ENCODE measurements at places on chromosomes 16 and 17.

GRCh38 chr17:66947311-66947710 is 17.2 kb upstream of the CACNG4 start:
- DNase-seq = no peak

GRCh38 chr17:33561569-33562334 is 268.7 kb upstream of the ASIC2 start:
- DNase-seq = peak; percentile 23

DNA sequence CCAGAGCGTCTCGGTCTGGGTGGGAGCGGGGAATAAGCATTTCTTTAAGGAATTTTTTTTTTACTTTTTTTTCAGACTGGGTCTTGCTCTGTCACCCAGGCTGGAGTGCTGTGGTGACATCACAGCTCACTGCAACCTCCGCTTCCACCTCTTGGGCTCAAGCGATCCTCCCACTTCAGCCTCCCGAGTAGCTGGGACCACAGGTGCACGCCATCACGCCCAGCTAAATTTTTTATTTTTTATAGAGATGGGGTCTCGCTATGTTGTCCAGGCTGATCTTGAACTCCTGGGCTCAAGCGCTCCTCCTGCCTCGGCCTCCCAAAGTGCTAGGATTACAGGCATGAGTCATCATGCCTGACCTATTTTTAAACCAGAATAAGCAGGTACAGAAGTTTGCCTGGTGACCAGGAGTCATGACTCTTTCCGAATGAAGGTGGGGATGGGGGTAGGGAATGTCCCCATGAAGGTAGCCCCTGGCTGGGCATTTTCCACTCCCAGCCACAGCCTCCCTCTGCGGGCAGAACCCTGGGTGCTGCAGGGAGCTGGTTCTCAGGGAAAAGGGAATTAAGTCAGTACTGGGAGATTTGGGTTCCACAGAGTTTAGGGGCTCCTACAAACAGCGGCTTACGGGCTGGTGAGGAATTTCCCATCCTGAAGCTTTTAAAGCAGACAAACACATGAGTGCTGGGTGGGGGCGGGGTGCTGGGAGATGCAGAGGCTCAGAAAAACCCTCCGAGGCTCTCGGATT is 48.3 kb downstream of the TBC1D16 start:
- DNase-seq = no peak

GRCh38 chr17:82400206-82400605 is 17.9 kb upstream of the HEXD start:
- DNase-seq = no peak

GRCh38 chr16:77581706-77582105 is 140.6 kb upstream of the NUDT7 start:
- DNase-seq = peak; percentile 35

- no peak for DNase-seq
These were observed 1568.6 kb upstream of the GOT2 start for GRCh38 chr16:60302676-60303075.

DNA sequence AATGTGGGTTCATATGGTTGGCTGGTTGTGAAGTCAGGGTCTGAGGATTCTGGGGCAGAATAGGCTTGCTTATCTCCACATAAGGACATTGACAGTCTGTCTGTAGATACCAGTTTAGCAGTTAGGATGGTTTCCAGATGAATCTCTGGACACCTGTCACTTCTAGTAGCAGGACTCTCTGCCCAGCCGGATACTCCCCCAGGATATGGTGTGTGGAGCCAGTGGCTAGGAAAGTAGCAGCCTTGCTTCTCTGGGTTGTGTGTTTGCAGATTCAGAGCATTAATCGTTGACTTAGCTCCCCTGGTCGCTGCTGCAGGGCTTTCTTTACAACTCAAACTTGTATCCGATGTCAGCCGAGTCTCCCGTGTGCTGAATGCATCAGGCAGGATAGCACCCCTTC is 45.2 kb downstream of the CLEC16A start:
- no peak for DNase-seq

DNA sequence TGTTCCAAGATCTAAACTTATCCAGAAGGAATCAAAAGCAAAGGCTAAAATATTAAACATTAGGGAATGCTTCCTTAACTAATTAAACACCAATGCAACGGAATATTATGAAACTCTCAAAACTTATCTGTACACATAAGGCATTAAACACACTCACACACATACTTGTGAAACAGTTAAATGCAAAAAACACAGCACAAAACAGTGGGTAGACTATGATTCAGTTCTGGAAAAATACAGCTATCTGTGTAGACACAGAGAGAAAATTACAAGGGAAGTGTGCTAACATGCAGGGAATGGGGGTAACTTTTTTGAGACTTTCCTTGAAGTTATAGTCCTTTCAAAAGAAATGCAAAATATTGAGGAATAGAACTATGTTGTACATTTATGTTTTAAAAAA is 36.7 kb upstream of the CCL1 start:
- DNase-seq = no peak

DNA sequence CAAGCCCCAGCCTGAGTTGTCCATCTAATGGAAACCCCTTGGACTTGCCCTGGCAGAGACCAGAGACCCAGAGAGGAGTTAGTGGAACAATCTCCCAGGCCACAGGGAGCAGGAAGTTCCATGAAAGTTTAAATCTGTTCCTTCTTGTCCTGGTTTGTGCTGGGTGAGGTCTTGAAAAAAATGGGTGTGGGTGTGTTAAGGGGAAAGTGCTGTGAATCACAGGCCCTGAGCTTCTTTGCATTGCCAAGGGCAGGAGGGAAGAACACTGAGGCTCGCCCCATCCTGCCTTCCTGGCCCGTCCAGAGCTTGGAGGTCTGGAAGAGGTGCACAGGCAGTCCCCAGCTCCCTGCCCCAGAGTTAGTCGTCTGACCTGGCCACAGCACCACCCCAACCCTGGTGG is 2.3 kb downstream of the ADORA2B start:
- DNase-seq = peak; percentile 54

GRCh38 chr16:3819746-3820724 is 60.5 kb downstream of the CREBBP start:
- peak; percentile 96 for DNase-seq

DNA sequence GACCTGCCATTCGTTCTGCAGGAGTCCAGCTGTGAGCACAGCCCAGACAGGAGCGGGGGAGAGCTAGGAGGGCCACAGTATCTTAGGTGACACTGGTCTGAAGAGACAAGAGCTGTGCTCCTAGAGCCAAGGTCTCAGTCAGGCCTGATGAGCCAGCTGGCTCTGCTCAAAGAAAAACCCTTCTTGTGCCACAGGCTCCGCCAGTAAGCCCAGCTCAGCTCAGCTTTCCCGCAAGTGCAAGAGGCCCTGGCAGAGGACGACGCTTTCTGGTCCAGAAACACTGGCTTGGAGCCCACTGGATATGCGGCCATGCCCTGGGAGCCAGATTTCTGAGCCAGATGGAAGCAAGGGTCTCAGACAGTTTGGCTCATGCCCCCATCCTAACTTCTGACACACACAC is 23.9 kb downstream of the PEMT start:
- DNase-seq = no peak

GRCh38 chr17:76630151-76630550 is 13.4 kb downstream of the ST6GALNAC1 start:
- DNase-seq = no peak

DNA sequence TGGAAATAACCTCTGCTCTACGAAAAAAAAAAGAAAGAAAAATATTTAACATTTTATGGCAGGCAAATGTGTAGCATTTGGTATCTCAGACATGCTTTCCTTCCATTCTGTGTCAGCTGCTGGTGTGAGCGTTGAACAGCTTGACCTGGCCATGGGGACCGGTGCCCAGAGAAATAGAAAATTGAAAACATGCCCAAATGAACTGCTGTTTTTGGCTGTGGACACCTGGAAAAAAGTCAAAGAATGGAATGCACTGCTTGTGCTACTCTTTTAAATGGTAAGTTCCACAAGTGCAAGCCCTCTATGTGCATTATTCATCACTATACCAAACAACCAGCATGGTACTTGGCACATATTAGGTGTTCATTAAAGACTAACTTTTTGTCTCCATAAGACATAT is 127.2 kb downstream of the CDH8 start:
- no peak for DNase-seq

GRCh38 chr17:19978209-19978802 is 678 bp upstream of the AKAP10 start:
- DNase-seq = peak; percentile 9

GRCh38 chr17:37796076-37796475 is 51.2 kb upstream of the HNF1B start:
- no peak for DNase-seq

GRCh38 chr17:48352630-48353029 is 77.4 kb downstream of the SKAP1 start:
- no peak for DNase-seq

GRCh38 chr17:69593716-69594115 is 179.2 kb downstream of the MAP2K6 start:
- peak; percentile 49 for DNase-seq

- no peak for DNase-seq
These were observed 473.1 kb downstream of the GRIN2A start for GRCh38 chr16:9708972-9709620.

DNA sequence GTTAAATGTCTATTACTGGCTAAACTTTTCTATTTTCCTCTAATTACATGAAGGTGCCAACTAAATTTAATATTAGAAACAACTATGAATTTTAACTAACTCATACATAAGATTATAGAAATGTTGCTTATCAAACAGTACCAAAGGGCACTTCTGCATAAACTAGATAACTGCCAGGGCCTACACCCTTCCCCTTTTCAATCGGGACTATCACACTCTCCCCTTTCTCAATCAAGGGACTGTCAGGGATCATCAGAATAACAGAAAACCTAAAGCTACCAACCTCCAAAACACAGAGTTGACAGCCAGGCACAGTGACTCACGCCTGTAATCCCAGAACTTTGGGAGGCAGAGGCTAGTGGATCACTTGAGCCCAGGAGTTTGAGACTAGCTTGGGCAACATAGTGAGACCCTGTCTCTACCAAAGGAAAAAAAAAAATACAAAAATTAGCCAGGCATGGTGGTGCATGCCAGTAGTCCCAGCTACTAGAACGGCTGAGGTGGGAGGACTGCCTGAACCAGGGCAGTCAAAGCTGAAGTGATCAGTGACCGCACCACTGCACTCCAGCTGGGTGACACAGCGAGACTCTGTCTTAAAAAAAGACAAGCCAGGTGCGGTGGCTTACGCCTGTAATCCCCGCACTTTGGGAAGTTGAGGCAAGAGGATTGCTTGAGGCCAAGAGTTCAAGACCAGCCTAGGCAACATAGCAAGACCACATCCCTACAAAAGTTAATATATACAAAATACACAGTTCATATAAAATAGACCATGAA is 3.2 kb upstream of the PHLPP2 start:
- no peak for DNase-seq

- no peak for DNase-seq
These were observed 3.2 kb upstream of the KRTAP1-3 start for GRCh38 chr17:41037853-41038350.

- no peak for DNase-seq
These were observed 372.5 kb downstream of the SNX29 start for GRCh38 chr16:12348733-12349704.

DNA sequence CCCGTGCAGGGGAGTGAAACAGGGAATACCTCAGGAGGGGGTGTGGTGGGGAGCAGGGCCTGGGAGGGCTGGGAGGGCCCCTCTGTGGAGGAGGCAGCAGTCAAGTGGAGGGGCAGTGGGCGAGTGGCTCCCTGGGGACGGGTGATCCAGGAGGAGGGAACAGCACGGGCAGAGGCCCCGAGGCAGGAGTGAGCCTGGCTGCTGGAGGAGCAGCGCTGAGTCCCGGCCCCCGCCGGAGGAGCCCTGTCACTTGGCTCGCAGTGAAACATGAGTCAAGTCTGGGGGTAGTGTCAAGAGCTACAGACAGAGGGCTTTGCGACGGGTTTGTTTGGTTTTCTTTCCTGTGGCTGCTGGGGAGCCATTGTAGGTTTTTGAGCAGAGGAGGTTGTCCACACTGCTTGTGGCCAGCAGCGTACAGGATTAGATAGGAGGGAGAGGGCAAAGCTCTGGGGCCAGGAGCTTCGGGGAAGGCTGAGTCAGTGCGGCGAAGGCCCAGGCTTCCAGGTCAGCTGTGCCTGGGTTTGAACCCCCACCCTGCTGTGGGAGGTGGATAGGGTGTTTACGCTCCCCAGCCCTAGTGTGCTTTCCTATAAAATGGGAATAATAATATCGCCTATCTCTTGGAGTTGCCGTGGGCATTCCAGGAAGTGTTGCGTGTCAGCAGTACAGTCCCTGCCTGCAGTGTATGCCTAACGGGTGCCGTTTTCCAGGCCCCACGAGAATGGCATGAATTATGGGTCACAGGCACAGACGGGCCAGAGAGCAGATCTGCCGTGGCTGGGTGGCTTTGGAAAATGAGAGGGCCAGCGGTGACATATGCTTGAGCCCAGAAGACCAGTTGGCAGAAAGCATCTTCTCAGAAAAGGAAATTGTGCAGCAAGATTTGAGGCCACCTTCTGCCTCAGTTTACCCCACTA is 115.9 kb upstream of the CIBAR2 start:
- DNase-seq = peak; percentile 83

DNA sequence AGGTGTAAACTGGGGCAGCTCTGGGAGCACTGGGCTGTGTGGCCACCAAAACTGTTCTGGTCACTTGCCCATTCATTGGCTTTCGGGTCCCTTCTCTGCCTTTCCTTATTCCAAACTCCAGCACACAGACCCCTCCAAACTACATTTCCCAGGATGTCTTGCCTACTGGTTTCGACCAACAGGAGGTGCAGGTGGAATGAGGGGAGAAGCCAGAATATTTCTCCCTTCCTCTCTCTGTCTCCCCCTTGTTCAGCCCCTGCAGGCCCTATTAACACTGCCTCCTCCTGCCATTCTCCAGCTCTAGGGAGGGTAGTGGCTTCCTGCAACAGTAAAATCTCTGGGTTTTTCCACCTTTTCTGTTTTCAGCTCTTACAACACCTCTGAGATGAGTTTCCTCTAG is 13.2 kb upstream of the NAGPA start:
- DNase-seq = no peak

GRCh38 chr17:33370401-33370800 is 77.3 kb upstream of the ASIC2 start:
- no peak for DNase-seq

GRCh38 chr17:73532421-73532901 is 111.8 kb downstream of the SDK2 start:
- no peak for DNase-seq

- DNase-seq = peak; percentile 69
These were observed 192.9 kb upstream of the C17orf78 start for GRCh38 chr17:37182786-37183465.

Data from fibroblast of skin of back (primary cell).